KG1 (cell line): ENCODE measurements at places on chromosomes 3 and 15.

DNA sequence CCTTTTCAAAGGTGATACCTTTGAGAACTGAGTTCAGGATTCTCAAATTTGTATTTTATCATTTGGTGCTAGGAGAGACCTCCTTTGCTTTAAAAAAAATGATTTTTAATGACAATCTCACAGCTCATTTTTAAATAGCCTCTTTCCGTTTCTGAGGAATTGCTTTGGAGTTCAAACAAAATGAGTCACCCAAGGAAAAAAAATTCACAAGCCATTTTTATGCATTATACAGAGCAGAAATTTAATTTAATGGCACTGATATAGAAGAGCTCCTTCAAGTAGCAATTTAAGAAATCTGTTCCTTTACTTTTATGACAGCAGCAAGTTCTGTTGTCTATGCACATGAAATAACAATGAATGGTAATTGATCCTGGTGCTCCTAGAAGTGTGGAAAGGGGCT, 337.9 kb upstream of the KCNMB2 start:
- no peak for DNase-seq

DNA sequence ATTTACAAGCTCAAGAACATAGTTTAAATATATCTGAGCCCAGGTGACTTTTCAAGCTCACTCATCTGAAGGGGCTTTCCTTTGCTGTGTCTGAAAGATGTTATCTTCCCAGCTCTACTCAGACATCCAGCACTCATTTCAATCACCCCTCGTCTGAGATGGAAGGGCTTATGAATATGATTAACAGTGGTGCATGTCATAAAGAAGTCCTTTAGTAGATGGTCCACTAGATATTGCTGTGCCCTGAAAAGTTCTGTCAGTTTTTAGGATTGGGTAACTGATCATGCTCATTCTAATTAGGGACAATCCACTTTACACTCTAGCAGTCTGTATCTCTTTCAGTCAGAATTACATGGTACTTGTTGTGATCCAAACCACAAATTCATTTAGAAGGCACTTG, 28.3 kb downstream of the RETNLB start:
- no peak for DNase-seq

GRCh38 chr3:50146316-50146901, 8.7 kb upstream of the SEMA3F start:
- DNase-seq, result no peak

GRCh38 chr3:7487763-7488162, 626.8 kb downstream of the GRM7 start:
- no peak for DNase-seq

GRCh38 chr15:41019174-41019573, 65.9 kb downstream of the CHAC1 start:
- DNase-seq, result no peak

- no peak for DNase-seq
Observed at GRCh38 chr3:30518872-30519271, 87.5 kb upstream of the TGFBR2 start.
